Gastrocnemius medialis (tissue), 4 donors: ENCODE measurements at places on chromosomes 3 and 15. TPM values are rescaled to one million over a fixed set of nuclear protein-coding genes. Genes with fewer than 3 reads are reported as not detected.

THAP10 gene
- 2.3 TPM for total RNA-seq

KY gene
- 1.6 TPM for total RNA-seq

GOLGA6A gene
- total RNA-seq: 0.10 TPM

CKMT1B gene
- total RNA-seq: not detected

PYDC2 gene
- total RNA-seq: not detected

PLCL2 gene
- 32.0 TPM for total RNA-seq

RPL39L gene
- total RNA-seq: not detected

RAB27A gene
- 3.2 TPM for total RNA-seq

SYNPR gene
- total RNA-seq: not detected

CSPG4 gene
- total RNA-seq: 38.2 TPM

SAMMSON gene
- total RNA-seq: not detected

SLCO3A1 gene
- 1.3 TPM for total RNA-seq

CD200 gene
- total RNA-seq: 0.27 TPM

CCDC71 gene
- 23.4 TPM for total RNA-seq

PLA1A gene
- total RNA-seq: 0.97 TPM

BHLHE40 gene
- 50.8 TPM for total RNA-seq

NGLY1 gene
- total RNA-seq: 73.3 TPM

SLC9A9 gene
- total RNA-seq: 1.7 TPM

MEF2A gene
- total RNA-seq: 128 TPM

POPDC2 gene
- 21.9 TPM for total RNA-seq

TGM5 gene
- total RNA-seq: 1.4 TPM

POU1F1 gene
- total RNA-seq: not detected

PRR23E gene
- total RNA-seq: not detected

GOLGA6L7 gene
- total RNA-seq: not detected

GRAMD1C gene
- 0.29 TPM for total RNA-seq

HRG gene
- 1.1 TPM for total RNA-seq

CDHR4 gene
- not detected for total RNA-seq

BFSP2 gene
- not detected for total RNA-seq

SPATA12 gene
- total RNA-seq: not detected

TWF2 gene
- total RNA-seq: 222 TPM

ALG1L2 gene
- total RNA-seq: not detected

IQCF5 gene
- not detected for total RNA-seq

EFHB gene
- total RNA-seq: not detected

ALDH1A2 gene
- total RNA-seq: 26.7 TPM

PPARG gene
- 4.9 TPM for total RNA-seq

MAP1A gene
- total RNA-seq: 3.5 TPM

TERC gene
- 18.4 TPM for total RNA-seq

PLXNA1 gene
- total RNA-seq: 24.6 TPM

ATP10A gene
- 0.51 TPM for total RNA-seq

SLC24A5 gene
- total RNA-seq: not detected

FBXW12 gene
- total RNA-seq: not detected

NLGN1 gene
- total RNA-seq: 0.52 TPM

NEK10 gene
- total RNA-seq: 3.6 TPM

EFCC1 gene
- 0.26 TPM for total RNA-seq

SERINC4 gene
- total RNA-seq: 0.18 TPM

IL1RAP gene
- 1.1 TPM for total RNA-seq

HYAL1 gene
- total RNA-seq: 3.6 TPM

HHLA2 gene
- not detected for total RNA-seq
